Caco-2 (cell line): ENCODE measurements at places on chromosomes 6 and 20. TPM values are rescaled to one million over a fixed set of nuclear protein-coding genes. Genes with fewer than 3 reads are reported as not detected.
A peak's percentile ranks its signal among the peaks of the same experiment; 100 is the strongest.

GRCh38 chr6:4363656-4364055, 228.3 kb upstream of the ECI2 start:
- no peak for DNase-seq
- no peaks in the 10 kb centered on the region for H3K4me1 ChIP-seq
- H3K27me3 ChIP-seq = no peaks in the 10 kb centered on the region; the same call in 1 of the 2 replicates
- no peak overlapping the region for H3K4me3 ChIP-seq

GRCh38 chr6:24925661-24926060, 10.1 kb downstream of the RIPOR2 start:
- peaks cover 14% of the 10 kb centered on the region for H3K4me1 ChIP-seq
- H3K4me3 ChIP-seq = no peak overlapping the region
- H3K36me3 ChIP-seq = no peaks in the 10 kb centered on the region
- H3K27ac ChIP-seq = no peak overlapping the region
- H3K27me3 ChIP-seq = no peaks in the 10 kb centered on the region
- no peak for DNase-seq

DNA sequence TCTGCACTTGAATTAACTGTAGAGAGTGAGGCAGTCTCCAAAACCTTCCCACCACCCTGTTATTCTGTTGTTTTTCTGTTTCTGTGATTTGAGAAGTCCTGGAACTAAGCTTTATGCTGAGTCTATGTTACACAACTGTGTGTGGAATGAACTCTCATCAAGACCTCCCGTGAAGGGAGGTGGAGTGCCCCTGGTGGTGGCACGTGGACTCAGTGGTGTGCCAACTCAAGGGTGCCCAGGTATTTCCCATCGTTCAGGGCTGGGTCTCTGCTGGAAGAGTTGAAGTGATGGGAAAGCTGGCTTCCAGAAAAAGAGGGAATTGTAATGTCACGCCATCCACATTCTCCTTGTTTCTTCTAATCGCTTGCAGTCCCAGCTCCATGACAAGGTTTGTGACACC, 374.2 kb downstream of the SMOC2 start:
- no peak overlapping the region for H3K4me3 ChIP-seq
- no peaks in the 10 kb centered on the region for H3K4me1 ChIP-seq
- no peak overlapping the region for H3K27ac ChIP-seq

- no peak overlapping the region for H3K27ac ChIP-seq
- no peak for DNase-seq
- H3K27me3 ChIP-seq = no peaks in the 10 kb centered on the region
- H3K4me3 ChIP-seq = no peak overlapping the region
- H3K4me1 ChIP-seq = peaks cover 25% of the 10 kb centered on the region
- H3K36me3 ChIP-seq = no peaks in the 10 kb centered on the region
Observed at GRCh38 chr6:113672491-113673149, 184.5 kb upstream of the MARCKS start.

DNA sequence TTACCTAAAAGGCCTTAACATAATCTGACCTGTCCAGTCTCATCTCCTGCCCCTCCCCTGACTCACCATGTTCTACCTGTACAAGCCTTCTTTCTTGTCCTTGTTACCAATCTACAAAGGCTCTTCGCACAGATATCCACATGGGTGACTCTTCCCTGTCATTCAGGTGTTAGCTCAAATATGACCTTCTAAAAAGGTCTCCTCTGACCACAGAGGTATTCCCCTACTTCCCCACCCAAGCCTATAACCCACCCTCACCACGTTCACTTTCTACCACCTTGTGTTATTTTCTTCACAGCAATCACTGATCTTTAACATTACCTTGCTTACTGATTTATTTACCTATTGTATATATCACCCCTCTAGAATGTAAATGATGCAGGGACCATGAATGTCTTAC, 96.7 kb downstream of the BTBD9 start:
- H3K27ac ChIP-seq = no peak overlapping the region
- H3K4me1 ChIP-seq = no peaks in the 10 kb centered on the region
- no peak for DNase-seq
- no peaks in the 10 kb centered on the region for H3K36me3 ChIP-seq
- no peaks in the 10 kb centered on the region for H3K27me3 ChIP-seq

RPP21 gene
- 44.2 and 47.5 TPM in 2 replicates for total RNA-seq

GGT7 gene
- total RNA-seq = 42.0 and 46.2 TPM in 2 replicates

- H3K36me3 ChIP-seq = peaks cover 1% of the 10 kb centered on the region; the same call in 1 of the 2 replicates
- no peaks in the 10 kb centered on the region for H3K27me3 ChIP-seq
- peaks cover 7% of the 10 kb centered on the region for H3K4me1 ChIP-seq
- no peak for DNase-seq
Observed at GRCh38 chr6:12022953-12023388, 10.9 kb downstream of the HIVEP1 start.

GRCh38 chr6:31402324-31403282, 792 bp upstream of the MICA start:
- H3K4me1 ChIP-seq = peaks cover 6% of the 10 kb centered on the region
- peak overlapping the region; percentile 33 for H3K27ac ChIP-seq
- H3K36me3 ChIP-seq = no peaks in the 10 kb centered on the region
- peak overlapping the region; percentile 56 for H3K4me3 ChIP-seq
- DNase-seq = peak; percentile 10

ARMH2 gene
- total RNA-seq = not detected in 2 replicates

DNA sequence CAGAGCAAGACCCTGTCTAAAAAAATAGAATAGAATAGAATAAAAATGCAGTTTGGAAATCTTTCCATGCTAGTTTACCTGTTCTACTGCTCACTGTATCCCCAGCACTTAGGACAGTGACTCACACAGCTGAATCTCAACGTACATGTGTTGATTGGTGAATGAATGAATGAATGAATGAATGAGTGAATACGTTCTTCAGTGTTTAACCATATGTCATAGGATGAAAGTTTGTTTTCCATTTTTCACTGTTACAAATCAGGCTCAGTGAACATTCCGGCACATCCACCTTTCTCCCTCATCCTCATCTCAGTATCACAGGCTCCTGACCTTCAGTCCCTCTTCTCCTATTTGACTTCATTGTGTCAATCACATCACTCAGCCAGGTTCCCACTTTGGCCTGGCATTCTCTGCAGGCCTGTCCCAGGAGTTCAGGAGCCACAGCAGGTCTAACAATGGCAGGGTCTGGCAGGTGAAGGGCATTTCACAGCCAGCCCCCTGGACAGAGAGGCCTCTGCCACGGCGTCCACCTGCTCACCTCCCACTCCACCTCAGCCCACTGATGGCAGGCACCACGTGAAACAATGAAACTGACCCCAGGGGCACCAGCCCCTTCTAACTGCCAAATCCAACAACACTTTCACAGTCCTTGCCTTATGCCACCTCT, 7.9 kb downstream of the ZC3H12D start:
- DNase-seq = no peak
- no peaks in the 10 kb centered on the region for H3K27me3 ChIP-seq
- no peaks in the 10 kb centered on the region; the same call in 1 of the 2 replicates for H3K36me3 ChIP-seq
- no peaks in the 10 kb centered on the region for H3K4me1 ChIP-seq

DNA sequence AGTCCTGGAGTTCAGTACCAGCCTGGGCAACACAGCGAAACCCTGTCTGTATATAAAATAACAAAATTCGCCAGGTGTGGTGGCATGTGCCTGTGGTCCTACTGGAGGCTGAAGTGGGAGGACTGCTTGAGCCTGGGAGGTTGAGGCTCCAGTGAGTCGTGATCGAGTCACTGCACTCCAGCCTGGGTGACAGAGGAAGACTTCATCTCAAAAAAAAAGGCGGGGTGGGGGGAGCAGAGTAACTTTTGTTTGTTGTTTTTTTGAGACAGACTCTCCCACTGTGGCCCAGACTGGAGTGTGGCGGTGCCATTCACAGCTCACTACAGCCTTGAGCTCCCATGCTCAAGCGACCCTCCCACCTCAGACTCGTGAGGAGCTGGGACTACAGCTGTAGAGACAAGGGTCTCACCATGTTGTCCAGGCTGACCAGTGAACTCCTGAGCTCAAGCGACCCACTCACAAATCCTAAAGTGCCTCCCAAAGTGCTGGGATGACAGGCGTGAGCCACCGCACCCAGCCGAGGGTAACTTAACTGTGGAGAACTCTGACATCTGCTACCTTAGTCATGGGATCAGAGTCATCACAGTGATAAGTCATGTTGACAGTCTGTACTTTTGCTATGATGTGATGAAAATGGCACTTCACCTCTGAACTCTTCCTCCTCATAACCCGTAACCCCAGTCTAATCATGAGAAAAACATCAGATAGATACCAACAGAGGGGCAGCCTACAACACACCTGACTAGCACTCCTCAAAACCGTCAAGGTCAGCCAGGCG, 16.5 kb downstream of the PEDS1 start:
- H3K36me3 ChIP-seq = peaks cover 9% of the 10 kb centered on the region; the same call in 1 of the 2 replicates
- peaks cover 31% of the 10 kb centered on the region for H3K4me1 ChIP-seq

DNA sequence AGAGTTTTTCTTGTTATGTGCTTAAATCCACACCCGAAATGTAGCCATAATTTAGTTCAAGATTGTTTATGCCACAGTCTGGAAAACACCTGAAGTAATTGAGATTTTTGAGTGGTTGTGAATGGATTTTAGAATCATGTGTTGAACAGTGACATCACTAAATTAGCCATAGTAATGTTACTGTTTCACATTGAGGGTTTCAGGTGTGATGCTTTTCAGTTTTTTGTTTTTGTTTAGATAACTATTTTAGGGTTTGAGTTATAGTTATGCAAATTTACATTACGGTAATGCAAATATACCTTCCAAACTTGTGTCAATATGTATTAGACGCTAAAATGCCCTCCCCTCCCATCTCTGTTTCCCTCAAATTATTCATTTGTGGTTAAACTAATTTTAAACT, 22.9 kb downstream of the QKI start:
- no peak overlapping the region for H3K27ac ChIP-seq
- no peaks in the 10 kb centered on the region for H3K36me3 ChIP-seq
- H3K27me3 ChIP-seq = no peaks in the 10 kb centered on the region
- no peak overlapping the region for H3K4me3 ChIP-seq

DNA sequence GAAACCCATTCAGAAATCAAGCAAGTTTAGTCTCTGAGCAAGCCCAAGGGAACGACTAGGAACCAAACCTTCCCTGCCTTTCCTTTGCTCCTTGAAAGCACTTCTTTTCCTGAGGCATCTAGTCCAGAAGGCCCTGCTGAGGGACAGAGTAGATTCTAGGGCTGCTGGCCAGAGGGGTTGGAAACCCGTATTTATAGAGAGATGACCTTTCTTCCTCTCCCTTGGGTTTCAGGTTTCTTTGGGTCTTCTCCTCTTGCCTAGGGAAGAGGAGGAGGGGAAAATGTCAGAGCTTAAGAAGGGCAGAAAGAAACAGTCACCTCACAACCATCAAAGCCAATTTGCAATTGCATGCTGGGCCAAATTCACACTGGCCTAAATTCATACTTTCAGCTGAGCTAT, 5.8 kb downstream of the APOBEC2 start:
- peaks cover 95% of the 10 kb centered on the region for H3K4me1 ChIP-seq
- no peaks in the 10 kb centered on the region for H3K36me3 ChIP-seq
- DNase-seq = no peak
- H3K27ac ChIP-seq = peak overlapping the region; percentile 65

TOX2 gene
- not detected in 2 replicates for total RNA-seq

- H3K27ac ChIP-seq = no peak overlapping the region
- no peak overlapping the region for H3K4me3 ChIP-seq
- H3K4me1 ChIP-seq = no peaks in the 10 kb centered on the region
- DNase-seq = no peak
Observed at GRCh38 chr20:8642247-8642646, 426.6 kb upstream of the PLCB4 start.

LY6G6F gene
- not detected in 2 replicates for total RNA-seq

SLC32A1 gene
- not detected in 2 replicates for total RNA-seq
